Brain (organoid and tissue), 16 donors: ENCODE measurements at places on chromosomes 2 and 18.

GRCh38 chr18:77248873-77249568, 627 bp upstream of the GALR1 start:
- DNase-seq: peak; percentile 37

- peak; percentile 46 for DNase-seq
Observed at GRCh38 chr2:128732976-128733431, 414.3 kb upstream of the HS6ST1 start.

DNA sequence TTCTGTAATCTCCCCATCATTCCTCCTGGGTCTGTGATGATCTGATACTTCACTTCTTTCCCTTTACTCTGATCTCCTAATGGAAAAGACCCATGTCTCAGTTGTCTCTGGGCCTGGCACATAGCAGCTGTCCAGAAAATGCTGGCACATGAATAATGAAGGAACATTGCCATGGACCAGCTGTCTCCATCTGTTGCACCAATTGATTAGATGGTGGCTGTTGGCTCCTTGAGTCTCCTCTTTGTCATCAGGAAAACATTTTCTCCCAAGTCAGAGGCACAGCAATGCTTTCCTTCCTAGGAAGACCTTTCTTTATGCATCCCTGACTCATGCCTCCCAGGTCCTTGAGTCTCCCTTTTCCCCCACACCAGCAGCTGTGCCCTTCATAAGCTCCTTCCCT, 286.2 kb upstream of the CXCR4 start:
- DNase-seq: no peak

DNA sequence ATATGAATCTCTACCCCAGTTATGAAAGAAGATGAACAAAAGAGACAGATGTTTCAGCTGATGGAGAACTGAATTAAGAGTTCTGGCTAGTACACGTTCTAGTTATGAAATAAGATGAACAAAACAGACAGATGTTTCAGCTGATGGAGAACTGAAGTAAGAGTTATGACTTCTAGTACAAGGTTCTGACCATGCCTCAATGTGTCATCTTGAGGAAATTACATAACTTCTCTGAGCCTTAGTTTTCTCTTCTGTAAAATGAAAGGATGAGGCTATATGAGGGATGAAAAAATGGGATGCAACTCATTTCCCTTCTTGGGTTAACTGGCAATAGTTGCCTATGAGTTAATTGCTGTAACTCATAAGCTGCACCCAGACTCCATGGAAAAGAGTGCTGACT, 92.9 kb upstream of the WDR75 start:
- no peak for DNase-seq

- no peak for DNase-seq
Observed at GRCh38 chr2:147600646-147601045, 244.2 kb upstream of the ACVR2A start.

DNA sequence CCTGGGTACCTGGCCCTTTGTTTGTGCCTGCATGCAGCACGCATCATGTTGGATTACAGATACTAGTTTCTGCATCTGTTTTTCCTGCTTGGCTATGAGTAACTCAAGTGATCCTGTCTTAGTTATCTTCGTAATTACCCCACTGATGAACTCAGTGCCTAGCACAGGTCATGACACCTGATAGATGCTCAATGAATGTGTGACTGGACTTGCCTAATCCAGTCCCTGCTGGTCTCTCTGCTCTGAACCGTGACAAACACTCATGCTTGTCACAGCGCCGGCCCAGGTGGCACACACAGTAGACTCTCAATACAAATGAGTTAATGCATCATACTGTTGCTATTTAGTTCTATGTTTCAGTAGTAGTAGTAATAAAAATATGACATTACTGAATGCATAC, 31.2 kb upstream of the NTSR2 start:
- no peak for DNase-seq

DNA sequence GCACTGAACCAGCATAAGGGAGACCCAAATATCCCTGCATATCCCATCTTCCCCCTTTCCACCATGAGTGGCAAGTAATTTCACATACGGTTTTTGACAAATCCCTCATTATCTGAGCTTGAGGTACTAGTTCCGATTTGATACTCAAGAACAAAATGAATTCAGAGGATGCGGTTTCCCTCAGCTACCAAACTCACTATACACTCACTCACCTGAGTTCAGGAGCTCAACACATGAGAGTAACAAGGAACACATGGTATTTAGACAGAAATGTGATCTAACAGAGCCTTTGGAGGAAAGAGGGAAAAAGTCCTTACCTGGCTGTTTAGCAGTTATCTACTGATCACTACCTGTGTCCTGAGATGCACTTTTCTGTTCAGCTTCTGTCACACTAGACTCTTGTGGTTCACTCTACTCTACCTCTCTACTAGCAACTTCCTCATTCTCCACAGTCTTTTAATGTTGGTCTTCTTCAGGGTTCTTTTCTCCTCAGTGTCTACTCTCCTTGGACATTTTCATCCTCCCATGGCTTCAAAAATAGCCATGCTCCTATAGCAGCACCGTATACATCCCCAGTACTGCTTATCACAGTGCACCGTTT, 25.1 kb downstream of the ASXL2 start:
- no peak for DNase-seq

GRCh38 chr2:232439758-232440135, 16.2 kb upstream of the ALPI start:
- no peak for DNase-seq

DNA sequence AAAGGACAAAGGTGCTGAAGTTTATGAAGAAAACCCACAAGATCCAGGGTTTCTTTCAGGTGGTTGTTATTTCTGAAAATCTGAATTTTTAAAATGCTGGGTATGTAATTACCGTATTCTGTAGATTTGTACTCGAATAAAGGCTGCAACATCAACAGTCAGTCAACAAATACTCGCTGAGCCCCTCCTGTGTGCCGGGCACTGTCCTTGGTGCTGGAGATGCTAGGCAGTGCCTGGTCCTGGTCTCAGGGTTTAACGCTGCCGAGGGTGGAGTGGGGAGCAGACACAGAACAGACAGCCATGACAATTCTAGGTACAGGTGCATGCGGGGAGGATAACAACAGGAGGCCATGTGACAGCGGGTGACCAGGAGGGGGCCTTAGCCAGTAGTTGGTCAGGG, 27.2 kb upstream of the PDIA6 start:
- no peak for DNase-seq

GRCh38 chr18:7221424-7222155, 9.3 kb upstream of the LRRC30 start:
- DNase-seq: peak; percentile 71

GRCh38 chr18:79302120-79302519, 93.6 kb upstream of the NFATC1 start:
- no peak for DNase-seq

DNA sequence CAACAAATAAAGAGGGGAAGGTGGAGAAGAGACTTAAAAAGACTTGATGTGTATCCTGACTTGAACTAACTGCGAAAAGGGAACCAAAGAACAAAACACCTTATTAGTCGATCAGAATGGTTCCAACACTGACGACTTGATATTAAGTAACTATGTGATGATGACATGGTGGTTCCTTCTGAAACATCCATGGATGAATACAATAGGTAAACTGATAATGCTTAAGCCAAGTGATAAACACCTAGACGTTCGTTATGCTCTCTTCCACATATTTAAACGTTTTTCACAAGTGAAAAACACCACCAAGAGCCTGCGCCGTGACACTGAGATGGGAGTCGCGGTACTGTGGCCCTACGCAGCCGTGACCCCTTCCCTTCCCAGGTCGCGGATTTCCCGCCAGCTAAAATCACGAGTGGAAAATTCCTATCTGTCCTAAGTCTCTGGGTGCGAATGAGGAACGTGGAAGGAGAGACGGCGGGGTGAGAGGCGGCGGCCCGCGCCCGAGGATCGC, 797 bp downstream of the TTC32 start:
- DNase-seq: no peak

DNA sequence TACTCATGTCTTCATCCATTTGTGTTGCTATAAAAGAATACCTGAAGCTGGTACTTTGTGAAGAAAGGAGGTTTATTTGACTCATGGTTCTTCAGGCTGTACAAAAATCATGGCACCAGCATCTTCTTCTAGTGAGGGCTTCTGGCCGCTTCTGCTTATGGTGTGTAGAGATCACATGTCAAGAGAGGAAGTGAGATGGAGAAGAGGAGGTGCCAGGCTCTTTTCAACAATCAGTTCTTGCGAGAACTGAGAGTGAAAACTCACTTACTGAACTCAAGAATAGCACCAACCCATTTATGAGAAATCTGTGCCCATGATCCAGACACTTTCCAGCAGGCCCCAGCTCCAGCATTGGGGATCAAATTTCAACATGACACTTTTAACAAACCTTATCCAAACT, 30.0 kb upstream of the BARD1 start:
- no peak for DNase-seq

DNA sequence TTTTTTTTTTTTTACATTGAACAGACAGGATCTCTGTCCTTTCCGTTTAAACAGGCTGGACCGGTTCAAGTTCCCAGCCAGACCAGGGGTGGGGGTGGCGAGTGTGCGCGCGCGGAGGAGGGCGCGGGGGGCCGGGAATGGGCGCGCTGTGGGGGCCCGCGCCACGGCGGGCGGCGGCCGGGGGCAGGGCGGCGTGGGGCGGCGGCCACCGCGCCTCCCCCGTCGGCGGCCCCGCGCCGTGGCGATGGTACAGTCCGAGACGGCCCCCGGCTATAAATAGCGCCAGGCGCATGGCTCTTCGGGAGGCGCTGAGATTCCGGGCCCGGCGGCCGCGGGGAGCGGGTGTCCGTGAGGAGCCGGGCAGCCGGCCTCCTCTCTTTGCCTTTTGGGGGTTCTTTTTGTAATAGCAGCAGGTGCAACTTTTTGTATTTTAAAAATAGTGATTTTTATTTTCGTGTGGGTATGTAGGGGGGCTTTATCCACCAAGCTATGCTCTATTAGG, 430 bp upstream of the CELF4 start:
- peak; percentile 85 for DNase-seq

DNA sequence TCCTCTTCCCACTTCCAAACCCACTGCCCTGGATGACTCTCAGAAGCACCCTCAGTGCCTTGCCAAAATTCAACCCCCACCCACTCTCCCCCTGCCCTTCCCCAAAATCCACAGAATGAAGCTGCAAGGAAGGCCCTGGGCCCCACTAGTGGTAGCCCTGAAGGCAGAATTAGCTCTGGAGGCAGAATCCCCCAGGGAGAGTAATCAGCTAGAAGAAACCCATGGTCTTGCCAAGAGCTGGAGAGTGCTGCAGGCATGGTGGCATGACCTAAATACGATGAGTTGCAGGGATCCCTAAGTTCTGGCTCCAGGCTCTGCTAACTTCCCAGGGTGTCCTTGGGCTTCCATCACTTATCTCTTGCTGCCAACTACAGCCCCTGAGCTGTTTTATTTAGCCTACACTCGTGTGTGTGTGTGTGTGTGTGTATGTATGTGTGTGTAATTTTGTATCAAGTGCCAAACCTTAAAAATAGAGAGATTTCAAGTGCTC, 7.9 kb downstream of the GAD1 start:
- no peak for DNase-seq

DNA sequence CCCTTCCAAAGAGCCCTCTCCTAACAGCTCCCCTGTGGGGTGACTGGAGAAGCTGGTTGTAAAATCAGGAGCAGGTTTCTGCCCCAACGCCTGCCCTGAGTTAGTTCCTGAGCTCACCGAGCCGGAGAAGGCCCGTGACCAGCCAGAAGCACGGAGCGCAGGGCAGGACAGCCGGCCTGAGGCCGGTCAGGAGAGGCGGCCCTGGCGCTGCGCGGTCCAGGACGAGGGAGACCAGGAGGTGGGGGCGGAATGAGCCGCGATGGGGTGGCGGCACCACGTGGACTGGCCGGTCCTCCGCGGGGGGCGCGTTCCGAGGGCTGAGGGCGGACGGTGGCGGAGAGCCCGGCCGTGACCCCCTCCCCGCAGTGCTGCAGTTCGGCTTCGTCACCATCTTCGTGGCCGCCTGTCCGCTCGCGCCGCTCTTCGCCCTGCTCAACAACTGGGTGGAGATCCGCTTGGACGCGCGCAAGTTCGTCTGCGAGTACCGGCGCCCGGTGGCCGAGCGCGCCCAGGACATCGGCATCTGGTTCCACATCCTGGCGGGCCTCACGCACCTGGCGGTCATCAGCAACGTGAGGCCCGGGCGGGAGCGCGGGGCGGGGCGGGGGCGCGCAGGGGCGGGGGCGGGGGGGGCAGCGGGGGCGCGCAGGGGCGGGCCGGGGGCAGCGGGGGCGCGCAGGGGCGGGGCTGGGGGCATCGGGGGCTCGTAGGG, 29.0 kb downstream of the ANO7 start:
- peak; percentile 74 for DNase-seq

DNA sequence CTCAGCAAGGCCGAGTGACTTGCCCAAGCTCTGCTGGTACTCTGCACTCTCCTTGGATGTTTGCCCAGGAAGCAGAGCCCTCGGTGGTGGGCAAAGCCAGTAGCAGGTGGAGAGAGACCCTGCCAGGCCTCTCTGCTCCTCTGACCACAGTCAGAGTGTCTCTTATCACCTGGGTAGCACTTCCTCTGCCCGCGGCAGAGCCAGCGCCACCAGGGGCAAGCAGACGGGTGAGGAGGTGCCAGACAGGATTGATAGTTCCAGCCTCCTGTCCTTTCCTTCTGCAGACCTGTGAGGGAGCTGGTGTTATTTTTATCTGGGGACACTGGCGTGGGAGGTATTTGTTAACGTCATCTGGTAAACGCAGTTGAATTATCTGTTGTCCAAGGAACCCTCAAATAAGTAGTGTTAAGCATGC, 152.9 kb downstream of the SMAD7 start:
- DNase-seq: no peak

GRCh38 chr18:26056291-26056690, 34.1 kb downstream of the SS18 start:
- no peak for DNase-seq

- no peak for DNase-seq
Observed at GRCh38 chr2:44951714-44952113, 10.2 kb downstream of the SIX3 start.

GRCh38 chr18:23115683-23116096, 19.6 kb upstream of the CABLES1 start:
- DNase-seq: no peak
